SK-N-SH treated with all-trans-retinoic acid at 6 μM for 48 hours (cell line): ENCODE measurements at places on chromosomes 6 and 20.

GRCh38 chr6:9745966-9746365, 668.9 kb downstream of the TFAP2A start:
- no peak for ATAC-seq

GRCh38 chr6:165106261-165106660, 203.1 kb downstream of the C6orf118 start:
- no peak for ATAC-seq

DNA sequence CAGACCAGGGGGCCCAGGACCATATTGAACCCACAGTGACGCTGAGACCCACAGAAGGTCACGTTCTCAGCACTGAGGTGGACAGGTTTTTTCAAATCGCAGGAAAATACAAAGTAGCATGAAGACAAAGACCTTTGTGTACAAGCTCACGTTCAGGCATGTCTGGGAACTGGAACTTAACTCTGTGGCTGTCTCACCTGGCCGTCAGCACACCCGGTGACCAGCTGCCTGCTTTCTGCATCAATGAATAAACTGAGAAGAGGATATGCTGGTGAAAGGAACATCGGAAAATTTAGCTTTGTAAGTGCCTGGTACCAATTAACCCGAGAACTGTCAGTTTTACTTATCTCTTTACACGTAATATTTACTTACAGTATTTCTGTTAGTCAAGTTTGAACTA, 36.5 kb downstream of the WDR27 start:
- ATAC-seq: no peak

- ATAC-seq: no peak
Observed at GRCh38 chr6:108116546-108117426, 42.2 kb upstream of the OSTM1 start.

- ATAC-seq: no peak
Observed at GRCh38 chr20:7106910-7107309, 339.4 kb downstream of the BMP2 start.

DNA sequence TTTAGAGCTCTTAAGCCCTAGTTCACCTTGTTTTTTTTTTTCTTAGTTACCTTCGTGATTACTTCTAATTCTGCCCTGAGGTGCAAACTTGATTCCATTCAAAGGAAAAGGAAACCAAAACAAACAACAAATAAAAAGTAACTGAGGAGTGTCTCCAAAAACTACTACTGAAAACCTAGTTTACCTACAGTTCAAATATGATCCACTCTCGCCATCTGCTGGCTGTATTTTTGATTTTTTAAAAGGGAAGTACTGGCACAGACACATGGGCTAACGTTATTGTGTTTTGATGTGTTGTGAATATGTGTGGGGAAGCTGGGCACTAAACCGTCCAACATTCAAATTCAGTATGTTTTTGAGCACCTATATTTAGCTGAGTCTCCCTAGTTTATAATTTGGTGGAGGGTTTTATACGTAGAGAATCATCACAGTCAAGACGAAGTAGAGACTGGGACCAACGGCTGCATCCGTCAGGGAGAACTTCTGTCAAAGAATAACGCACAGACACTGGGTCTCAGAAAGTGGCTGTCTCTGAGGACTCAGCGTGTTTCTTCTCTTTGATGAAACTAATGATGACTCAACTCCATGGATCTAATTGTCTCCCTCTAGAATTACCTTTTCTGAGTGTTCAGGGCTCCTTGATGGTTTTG, 373.5 kb upstream of the BTBD3 start:
- ATAC-seq: peak; percentile 94

GRCh38 chr6:72739368-72739779, 117.5 kb downstream of the KCNQ5 start:
- ATAC-seq: peak; percentile 53; the same call in 1 of the 3 replicates

- ATAC-seq: peak; percentile 49
Observed at GRCh38 chr20:63969838-63970713, at the start of gene ZNF512B. Gene ZNF512B (minus strand): TSS chr20:63969930. CDS start chr20:63967950, 1,980 bp downstream.

DNA sequence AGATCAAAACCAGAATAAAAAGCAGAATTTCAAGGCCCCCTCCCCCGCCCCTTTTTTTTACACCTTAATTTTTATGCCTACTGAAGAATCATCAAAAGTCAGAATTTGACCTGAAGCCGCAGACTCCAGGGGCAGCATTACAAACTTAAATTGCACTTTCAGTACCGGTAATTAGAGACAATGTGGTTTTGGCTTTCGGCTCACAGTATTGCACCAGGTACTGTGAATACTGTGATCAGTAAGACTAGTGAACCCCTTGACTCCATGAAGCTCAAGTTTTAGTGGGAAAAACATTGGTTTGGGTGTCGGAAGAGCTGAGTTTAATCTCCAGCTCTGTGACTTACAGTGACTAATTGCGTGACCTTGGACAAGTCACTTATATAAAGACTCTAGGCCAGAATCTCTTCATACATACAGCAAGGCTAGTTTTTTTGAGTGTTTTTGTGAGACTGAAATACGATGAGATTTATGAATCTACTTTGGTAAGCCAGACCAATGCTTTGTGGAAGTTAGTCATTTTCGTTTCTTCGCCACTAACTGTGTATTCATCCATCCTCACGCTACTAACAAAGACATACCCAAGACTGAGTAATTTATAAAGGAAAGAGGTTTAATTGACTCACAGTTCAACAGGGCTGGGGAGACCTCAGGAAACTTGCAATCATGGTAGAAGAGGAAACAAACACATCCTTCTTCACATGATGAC, 114.7 kb downstream of the SASH1 start:
- ATAC-seq: no peak

DNA sequence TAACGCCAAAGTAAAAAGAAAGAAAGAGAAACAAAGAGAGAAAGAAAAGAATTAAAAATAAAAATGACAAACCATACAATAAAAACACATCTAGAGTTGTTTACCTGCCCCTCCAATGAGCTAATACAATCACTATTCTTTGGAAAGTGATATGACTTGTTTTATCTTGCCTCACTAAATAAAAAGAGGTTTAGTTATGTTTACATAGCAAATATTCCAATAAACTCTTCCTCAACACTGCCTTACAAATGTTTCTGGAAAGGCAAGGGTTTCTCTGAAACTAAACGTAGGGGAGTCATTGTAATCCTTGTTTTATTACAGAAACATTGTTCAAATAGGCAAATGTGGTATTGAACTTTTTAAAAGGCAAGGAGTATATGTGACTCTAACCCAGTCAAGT, 396.2 kb downstream of the EPM2A start:
- ATAC-seq: no peak

DNA sequence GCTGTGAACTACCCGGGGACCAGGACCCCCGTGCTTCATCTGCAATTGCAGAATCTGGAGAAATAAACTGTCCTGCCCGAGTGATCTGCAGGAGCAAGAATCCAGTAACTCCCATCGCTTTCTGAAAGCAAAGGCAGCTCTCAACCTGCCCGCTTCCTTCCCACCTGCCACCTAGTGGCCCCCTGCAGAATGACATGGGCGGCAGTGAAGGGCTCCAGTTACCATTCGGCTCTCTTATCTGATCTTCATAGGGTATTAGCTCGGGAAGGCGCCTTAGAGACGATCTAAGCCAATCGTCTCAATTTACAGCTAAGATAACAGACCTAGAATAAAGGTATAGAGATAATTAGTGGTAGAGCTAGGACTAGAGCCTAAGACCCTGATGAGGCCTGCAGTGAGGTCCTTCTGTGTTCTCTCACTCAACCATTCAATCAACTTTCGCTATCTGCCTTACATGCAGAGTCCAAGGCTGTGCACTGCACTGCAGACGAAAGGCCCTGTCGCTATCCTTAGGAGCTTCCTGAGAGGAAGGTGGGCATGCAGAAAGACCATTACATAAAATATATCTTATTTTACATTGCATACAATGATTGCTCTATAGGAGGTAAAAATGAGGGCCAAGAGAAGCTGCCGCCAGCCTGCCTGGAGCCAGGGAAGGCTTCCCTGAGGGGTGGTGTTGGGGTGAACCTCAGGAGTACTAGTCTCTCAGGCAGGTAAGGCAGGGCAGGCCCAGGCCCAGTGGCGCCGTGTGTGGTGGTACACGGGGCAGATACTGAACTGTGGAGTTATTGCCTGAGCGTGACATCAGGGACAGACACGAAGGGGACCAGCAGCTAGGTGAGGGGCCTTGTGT, 7.1 kb upstream of the PSMG4 start:
- ATAC-seq: peak; percentile 73

- no peak for ATAC-seq
Observed at GRCh38 chr6:130847001-130847910, 20.1 kb downstream of the SMLR1 start.

- ATAC-seq: no peak
Observed at GRCh38 chr20:10430000-10430466, 4.0 kb downstream of the MKKS start.

GRCh38 chr6:168412456-168412855, 28.5 kb upstream of the SMOC2 start:
- no peak for ATAC-seq

GRCh38 chr6:31718265-31718664, 3.1 kb downstream of the LY6G6D start:
- no peak for ATAC-seq

DNA sequence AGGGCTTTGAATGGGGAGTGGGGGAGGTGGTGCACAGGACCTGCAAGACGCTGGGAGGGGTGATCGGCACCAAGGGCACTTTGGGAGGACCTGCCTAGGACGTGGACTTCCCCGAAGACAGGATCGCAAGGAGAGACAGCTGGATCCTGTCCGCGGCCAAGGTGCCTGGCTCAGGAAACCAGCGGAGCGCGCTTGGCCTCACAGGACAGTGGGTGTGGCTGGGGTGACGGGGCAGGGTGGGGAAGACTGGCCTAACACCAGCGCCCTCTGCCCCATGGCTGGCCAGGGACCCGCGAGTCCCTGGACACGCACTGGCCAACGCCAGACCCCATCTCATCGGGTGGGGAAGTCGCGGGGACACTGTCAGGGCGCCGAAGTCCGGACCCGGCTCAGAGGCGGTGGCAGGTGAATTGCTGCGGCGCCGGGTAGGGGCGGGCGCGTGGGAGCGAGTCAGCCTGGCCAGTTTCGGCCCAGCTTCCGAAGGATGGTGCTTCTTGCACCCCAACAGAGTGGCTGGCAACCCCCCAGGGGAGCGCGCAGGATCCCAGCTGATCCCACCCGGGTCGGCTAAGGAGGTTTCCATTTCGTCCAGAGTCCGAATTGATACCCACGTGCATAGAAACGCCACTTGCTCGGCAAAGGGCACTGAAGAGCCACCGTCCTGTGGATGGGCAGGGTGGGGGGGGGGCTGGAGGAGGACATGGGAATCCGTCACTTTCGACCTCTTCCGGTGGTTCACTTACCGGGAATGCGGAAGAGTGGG, 785 bp upstream of the THBD start:
- ATAC-seq: peak; percentile 14

- no peak for ATAC-seq
Observed at GRCh38 chr20:45612314-45612713, 17.2 kb upstream of the WFDC10A start.

- no peak for ATAC-seq
Observed at GRCh38 chr20:22382742-22383141, 201.6 kb downstream of the FOXA2 start.

DNA sequence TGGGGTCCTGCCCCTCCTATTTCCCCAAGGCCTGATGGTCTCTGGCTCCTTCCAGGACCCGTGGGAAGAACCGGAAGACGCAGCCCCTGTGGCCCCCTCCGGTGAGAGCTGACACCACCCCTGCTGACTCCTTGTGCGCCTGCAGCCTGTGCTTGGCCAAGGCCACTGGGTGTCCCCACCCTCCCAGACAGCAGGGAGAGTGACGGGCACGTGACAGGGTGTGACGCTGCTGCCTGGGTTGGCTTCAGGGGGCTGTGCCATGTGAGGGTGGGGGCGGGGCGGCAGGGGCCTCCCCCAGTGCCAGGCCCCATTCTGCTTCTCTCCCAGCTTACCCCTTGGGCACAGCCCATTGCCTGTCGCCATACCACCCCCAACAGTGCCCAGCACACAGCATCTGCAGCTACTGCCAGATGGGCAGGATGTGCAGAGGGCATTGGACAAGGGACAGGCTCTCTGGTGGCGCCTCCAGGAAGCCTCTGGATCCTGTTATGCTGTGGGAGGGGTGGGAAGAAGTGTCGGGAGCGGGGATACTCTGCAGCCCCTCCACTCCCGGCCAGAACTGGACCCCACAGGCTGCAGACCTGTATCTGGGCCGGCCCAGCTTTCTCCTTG, 2.9 kb downstream of the BIRC7 start:
- ATAC-seq: peak; percentile 13; the same call in 1 of the 3 replicates

GRCh38 chr20:63542031-63542559, 4.9 kb upstream of the PTK6 start:
- ATAC-seq: no peak

DNA sequence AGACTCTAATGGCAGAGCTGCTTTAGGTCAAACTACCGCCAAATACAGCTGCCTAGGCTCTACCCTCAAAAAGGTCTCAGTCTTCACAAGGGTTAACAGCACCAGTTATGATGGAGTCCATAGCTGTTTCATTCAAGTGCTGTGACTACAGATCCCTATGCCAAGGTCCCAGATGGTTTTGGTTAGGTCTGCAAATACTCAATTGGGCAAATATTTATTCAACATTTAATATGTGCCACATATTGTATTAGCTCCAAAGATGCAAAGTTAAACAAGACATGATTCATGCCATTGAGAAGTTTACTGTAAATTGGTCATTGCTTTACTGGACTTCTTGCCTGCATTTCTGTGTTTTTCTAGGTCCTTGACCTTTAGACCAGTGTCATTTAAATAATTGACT, 55.8 kb upstream of the TFAP2D start:
- no peak for ATAC-seq

- no peak for ATAC-seq
Observed at GRCh38 chr6:168546151-168546550, 105.2 kb downstream of the SMOC2 start.

DNA sequence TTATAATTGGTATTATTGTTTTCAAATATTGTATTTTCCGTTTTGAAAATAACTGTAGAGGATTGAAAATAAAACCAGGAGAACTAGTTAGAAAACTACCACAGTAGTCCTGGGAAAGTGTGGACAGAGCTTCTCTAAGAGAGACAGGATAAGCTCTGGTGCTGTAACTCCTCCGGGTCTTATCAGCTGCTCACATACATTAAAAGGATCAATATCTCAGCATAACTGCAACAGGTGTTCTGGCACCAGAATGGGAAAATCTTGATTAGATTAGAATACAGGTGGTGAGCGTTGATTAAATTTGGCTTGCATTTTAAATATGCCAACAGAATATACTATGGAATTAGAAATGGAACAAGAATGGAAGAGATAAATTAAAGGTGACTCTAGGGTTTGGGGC, 1138.9 kb upstream of the ADGRB3 start:
- ATAC-seq: no peak

- ATAC-seq: peak; percentile 28; the same call in 1 of the 3 replicates
Observed at GRCh38 chr6:119426619-119427018, 77.1 kb upstream of the MAN1A1 start.

DNA sequence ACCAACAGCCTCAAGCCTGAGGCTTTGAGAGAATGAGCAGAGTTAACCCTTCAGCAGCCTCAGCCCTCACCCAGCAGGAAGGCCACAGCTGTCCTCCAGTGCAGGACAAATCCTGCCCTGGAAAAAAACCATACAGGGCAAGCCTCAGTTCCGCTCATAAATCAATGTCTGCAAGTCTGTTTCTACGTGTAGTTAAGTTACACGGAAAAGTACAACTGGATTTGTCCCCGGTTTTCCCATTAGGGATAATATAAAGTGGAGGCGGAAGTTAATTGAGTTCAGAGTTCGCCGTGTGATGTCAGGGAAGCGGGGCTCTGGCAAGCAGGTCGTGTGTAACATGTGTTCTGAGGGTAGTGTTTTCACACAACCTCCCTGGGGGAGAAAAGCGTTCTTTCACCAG, 44.2 kb upstream of the EYA2 start:
- ATAC-seq: no peak
